ENCODE measurements at places on chromosomes 3 and 15. TPM values are rescaled to one million over a fixed set of nuclear protein-coding genes. Genes with fewer than 3 reads are reported as not detected.

DNA sequence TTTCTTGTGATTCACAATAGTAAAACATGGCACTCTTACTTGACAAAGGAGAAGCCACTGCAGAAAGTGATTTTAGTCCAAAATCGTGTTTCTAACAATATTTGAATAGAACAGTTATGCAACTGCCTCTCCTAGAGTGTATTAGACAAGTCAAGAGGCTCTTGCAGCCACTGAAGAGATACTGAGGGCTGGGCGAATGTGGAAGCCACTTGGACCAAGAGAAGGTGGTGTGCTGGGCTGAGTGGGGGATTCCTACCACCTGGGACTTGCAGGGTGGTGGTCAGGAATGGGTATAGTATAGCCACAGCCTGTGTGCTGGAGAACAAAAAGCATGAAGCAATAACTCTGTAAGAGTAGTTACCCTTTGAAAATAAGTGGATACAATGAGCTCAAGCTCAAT is 223.8 kb upstream of the DNAJC19 start:
- no peak for DNase-seq

DNA sequence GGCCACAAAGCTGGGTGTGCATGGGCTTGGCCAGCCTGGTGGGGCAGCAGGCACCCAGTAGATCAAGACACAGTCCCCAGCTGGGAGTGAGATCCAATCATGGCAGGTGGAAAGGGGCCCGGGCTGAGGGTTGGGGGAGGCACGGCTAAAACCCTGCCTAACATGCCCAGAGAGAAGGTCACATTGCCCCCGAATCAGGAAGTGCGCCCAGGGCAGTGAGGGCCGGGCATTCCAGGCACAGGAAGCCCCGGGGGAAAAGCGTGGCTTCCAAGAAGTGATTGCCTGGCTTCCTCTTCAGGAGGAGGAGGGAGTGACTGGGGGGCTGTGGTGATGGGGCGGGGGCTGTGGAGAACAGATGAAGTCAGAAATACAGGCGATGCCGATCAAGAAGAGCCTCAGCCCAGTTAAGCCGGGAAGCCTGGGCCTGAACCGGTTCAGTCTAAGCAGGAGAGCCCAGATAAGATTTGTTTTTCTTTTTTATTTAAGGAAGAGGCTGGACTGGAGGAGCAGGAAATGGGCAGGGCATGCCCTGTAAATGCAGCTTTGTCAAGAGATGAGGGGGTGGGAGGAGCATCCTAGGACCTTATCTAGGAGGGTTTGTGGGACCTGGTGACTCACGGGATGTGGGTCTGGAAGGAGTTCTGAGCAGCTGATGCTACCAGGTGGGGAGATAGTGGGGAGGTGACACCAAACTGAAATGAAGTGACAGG is 83.9 kb downstream of the CHSY1 start:
- peak; percentile 7 for DNase-seq

GRCh38 chr3:12115849-12116248 is 42.9 kb downstream of the TIMP4 start:
- DNase-seq = no peak

DNA sequence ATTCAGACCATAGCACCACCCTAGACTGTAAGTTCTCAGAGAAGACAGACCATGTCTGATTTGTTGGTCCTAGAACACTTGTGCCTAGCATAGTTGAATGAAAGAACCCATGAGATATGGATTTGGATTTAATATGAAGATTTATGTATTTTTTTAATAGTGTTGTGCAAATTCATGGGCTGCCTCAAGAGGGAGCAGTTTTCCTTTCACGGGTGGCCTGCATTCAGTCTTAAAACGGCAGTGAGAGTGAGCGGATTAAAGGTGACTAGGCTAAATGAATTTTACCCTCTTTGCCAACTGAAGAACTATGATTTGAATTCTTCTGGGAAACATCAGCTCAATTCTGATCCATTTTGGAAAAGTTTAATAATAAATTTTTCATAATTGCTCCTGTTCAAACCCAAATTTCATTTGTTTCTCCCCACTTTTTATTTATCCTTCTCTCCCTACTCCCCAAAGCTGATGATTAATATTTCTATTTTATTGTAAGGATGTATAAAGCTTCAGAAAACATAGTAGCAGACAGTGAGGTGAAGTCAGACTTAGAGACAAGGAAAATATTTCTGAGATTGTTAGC is 67.3 kb downstream of the MORC1 start:
- peak; percentile 4 for DNase-seq

IRAK2 gene
- 2.3 TPM for total RNA-seq

SPINT1 gene
- total RNA-seq = 8.9 TPM

PDZRN3 gene
- not detected for total RNA-seq

DNA sequence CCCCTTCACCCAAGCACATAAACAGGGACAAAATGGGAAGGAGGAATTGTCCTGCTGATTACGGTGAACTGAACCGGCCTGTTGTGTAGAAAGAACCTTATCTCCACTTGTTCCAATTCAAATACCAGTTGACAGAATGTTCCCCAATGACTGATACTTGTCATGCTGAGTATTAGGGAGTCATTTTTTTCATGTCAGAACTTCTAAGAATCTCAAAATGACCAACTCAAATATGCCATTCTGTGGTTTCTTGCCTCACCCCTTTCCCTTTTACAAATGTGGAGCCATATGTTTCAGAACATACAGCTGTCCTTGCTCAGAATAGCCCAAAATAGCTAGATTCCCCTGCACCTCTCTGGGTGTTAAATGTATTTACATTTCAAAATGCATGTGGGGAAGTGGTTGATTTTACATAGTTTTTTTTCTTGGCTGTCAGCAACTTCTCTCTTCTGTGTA is 405.9 kb upstream of the TBL1XR1 start:
- DNase-seq = no peak

GRCh38 chr15:65373163-65373651 is 4.6 kb downstream of the IGDCC3 start:
- no peak for DNase-seq

CACNA1D gene
- total RNA-seq = 2.0 TPM

DNA sequence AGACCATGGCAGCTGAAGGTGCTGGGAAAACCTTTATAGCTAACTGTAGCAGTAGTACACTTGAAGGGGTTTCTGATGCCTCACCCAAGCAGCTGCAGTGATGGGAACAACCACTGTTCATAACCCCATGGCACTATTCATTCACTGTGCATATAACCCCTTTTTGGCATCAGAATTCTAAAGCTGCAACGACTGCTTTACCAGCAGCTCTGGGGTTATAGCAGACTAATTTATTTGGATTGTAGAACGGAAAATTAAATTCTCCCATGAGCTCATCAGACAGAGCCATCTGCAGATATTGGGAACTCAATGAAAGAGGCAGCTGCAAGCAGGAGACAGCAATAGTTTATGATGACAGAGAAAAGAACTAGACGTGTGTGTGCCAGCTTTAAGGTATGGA is 28.6 kb downstream of the TFDP2 start:
- no peak for DNase-seq

DNA sequence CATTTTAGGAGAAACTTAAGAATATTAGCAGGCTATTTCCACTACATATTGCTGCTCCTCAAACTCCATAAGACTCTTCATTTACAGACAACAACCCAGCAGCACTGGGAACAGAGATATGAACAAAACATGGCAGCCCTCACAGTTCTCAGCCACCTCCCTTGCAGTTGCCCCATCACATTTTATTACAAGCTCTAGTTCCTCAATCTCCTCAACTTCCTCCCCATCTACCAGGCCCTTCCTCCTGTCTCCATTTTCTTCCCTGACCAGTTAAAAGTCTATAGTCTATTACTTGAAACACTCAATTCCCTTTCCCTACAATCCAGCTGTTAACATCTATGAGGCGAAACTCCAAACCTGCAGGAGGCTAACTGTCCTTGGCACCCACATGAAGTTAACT is 412.5 kb downstream of the TBC1D5 start:
- no peak for DNase-seq

DNA sequence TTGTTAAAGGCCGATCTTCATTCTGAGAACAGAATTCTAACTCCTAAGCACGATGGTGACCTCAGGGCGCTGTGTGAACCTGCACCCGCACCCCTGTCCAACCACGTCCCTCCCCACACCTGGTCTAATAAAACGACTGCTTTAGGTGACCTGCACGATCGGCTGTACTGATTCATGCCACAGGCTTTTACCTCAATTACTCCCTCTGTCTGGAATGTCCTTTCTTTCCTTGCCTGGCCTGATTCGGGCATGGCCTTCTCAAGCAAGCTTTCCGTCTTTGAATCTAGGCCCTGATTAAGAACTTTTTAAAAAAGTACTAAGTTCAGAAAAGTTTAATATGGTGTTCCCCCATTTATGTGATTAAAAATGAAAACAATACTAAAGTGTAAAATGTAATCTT is 842 bp upstream of the U2SURP start:
- DNase-seq = no peak

PLS1 gene
- 3.2 TPM for total RNA-seq

DNA sequence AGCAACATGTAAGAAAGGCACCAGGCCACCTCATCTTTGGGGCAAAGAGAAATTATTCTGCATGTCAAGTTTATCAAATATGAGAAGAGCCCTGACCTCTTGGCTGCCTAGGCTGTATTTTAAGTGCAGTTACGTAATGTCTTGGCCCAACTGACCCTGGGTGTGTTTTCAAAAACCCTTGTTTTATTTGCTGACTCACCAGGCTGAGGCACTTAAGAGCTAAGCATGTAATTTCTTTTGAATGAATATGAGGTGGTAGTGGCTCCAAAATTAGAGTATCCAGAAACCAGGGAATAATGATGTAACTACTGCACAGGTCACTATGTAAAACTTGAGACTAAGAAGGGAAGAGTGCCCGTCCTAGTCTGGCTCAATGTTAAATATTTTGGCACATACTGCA is 24.3 kb downstream of the PGPEP1L start:
- no peak for DNase-seq

DNA sequence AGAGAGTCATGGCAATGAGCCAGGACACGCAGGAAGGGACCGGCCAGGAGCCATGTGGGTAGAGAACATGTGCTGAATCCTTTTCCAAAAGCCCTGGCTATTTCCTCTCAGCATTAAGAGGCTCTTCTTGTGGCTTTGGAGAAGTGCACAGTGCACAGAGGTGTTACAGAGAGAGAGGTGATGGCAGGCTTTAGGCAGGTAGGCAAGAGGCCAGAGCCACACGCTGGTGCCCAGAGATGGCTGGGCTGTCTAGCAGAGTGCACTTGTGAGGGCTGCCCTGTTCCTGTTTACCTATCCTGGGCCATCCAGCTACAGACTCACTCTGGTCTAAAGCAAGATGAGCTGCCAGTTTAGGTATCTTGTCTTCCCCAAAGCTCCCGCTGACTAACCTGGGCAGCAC is 402.6 kb downstream of the OCA2 start:
- DNase-seq = no peak

DNA sequence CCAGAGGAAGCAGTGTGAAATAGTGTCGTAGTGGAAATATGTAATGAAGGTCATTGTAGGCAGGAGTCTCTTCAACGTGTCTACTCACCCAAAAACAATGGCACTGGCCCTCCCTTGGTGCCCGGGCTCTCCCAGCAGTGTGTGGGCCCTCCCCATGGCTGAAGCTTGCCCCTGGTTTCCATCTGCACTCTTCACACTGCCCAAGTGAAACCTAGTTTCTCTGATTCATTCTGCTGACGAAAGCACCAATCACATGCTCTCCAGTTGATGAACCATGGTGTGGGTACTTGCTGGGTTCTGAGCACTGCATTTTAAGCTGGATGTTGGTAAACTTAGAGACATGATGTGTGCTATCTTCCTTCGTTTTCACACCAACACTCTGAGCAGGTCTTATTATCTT is 61.0 kb upstream of the AGBL1 start:
- no peak for DNase-seq

DNA sequence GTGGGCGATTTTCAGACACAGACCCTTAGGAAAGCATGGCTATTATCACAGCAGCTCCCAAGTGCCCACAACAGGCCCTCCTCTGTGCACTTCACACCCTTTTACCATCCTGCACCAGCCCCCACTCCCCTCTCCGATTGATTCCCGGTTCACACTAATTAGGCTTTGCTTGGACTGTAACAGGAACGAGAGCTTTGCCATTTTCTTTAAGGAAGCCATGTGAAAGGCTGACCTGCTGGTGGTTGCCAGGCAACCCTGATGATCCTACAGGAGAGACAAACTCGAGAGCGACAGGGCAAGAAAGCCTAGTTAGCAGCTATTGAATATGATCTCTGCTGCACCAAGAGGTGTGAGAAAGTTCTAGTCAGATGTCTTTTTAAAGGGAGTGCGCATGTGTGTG is 28.2 kb upstream of the DET1 start:
- DNase-seq = no peak

TTC23 gene
- total RNA-seq = 0.51 TPM

GRCh38 chr3:179244878-179245277 is 6.0 kb downstream of the KCNMB3 start:
- no peak for DNase-seq

GRCh38 chr15:59687836-59688235 is 1.3 kb downstream of the BNIP2 start:
- no peak for DNase-seq

DNA sequence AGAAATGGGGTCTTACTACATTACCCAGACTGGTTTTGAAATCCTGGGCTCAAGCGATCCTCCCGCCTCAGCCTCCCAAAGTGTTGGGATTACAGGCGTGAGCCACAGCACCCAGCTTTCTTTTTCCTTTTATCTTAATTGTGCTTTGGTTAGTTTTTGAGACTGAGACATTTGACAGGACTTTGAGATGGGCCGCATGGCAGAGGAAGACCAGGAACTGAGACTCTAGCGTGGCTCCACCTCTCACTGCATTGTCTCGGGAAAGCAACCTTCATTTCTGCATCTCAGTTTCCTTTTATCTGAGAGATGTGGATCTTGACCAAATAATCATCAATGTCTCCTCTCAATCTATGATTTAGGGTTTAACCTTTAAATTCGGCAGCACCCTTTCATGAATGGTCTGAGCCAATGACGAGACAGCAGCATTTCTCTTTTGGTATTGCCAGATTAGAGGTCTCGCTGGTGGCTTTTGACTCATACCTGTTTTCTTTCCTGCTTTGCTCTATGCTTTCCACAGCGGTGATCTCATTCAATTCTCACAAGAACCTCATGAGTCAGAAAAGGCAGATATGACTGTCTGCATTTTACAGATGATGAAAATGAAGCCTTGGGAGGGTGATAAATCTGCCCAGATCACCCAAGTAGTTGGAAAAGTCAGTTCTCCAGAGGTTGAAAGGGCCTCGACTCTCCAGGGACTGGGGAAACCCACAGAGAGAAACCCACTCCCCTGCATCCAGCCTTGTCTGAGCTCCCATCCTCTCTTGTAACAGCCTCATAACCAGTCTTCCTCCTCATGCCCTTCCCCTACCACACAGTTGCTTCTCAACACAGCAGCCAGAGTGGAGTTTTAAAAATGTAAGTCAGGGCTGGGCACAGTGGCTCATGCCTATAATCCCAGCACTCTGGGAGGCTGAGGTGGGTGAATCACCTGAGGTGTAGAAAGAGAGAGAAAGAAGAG is 84.8 kb upstream of the FOXB1 start:
- DNase-seq = peak; percentile 19

- DNase-seq = no peak
These were observed 9.0 kb upstream of the SELENOT start for GRCh38 chr3:150594150-150594549.
